ENCODE measurements at places on chromosomes 2 and 18.

DNA sequence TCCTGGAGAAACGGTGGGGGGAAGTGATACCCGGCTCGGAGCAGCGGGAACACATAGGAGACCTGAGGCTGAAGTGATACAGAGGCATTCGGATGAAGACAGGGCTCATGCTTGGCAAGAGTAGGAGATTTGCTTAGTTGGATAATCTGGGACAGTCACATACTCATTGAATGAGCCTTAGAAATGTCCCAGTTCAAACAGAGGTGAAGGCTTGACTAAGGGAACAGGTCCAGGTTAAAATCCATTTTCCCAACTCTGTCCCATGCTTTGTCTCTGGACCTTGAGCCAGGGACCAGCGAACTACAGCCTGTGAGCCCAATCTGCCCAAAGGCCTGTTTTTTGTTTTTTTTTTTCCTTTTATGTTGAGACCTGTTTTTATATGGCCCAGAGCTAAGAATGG lies 1.3 kb downstream of the UGT1A6 start:
- DNase-seq: no peak

DNA sequence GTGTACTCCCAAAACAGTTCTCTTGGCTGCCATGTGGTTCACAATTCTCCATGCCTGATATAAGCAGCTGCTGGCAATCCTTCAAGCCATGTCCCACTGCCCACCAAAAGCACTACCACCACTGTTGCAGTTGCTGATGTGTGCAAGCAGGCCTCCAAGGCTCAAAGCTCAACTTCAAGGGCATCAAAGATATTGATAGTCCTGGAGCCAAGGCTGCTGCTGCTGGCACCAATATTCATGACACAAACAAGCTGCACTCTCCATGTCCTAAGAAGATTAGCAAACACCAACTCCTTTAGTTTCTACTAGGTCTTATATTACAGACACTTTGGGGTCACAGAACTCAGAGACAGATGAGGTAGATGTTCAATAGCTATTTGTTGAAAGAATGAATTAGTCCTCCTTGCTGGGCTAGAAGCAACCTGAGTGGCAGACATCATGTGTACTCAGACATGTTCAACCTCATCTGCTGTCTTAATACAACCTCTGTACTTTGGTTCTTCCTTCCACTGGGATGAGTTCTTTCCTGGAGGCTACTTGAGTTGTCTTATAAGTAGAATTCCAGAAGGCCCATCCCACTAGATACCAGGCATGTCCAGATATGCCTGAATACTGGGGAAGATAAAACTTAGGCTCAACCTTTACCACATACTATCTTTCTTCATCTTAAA lies 104.5 kb upstream of the UGP2 start:
- DNase-seq: no peak

- DNase-seq: peak; percentile 74
These were observed 82.4 kb downstream of the AGPS start for GRCh38 chr2:177474998-177475397.

DNA sequence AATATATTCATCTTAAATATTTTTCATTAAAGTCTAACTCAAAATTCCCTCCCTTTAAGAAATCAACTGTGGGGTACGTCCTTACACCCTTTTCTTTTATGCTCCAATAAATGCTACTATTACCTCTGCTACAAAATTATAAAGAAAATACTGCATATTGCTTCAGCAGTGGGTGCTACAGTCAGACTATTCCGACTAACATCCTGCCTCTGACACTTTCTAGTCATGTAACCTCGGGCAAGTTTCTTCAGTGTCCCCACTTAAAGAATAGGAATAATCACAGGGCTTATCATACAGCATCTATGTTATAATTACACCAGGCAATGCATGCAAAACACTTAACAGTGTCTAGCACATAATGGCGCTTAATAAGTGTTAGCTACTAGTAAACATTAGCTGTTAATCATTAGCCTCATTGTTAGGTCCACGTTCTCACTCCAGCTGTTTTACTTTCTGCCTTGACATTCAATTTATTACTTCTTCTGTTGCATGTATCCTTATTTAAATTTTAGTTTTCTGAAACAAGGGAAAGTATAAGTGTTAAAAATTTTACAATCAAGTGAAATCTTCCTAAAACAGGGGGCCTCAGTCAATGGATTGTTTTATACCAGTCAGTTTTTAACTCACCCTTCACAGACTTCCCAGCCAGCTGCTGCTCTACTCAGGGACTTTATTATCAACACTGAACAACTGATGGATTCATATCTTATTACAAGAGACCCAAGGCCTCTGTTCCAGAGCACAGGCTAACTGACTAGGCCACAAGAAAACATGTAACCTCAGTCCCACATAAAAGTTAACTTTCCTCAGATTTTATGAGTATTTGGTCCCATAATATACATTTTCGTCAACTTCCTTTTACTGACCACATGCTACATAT lies 54.0 kb downstream of the CLASP1 start:
- no peak for DNase-seq

DNA sequence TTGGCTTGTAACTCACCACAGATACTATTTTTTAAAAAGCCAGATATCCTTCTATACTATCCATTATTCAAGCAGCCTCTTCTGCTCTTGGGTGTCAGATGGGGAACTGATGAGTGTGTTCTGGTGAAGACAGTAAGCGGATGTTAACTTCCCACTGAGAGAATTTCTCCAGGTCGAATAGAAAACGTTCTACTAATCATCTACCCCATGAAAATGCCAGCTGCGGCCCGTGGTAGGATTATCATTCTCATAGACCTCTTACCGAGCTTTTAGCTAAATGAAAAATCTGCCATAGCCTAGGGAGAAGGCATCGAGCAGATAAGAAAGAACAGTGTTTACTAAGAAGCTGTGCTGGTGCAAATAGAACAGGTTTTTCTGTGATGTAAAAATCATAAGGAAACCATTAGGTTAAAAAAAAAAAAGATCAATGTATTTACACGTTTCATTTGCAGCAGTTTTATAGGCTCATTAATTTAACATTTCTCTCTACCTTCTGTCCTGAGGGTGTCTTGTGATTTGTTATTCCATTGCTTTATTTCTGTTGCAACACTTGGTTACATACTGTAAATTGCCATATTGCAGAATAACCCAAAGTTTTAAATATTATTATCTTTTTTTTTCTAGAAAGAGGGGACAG lies 1521.5 kb upstream of the ZEB2 start:
- DNase-seq: no peak

GRCh38 chr2:165804719-165805118 lies 10.7 kb upstream of the GALNT3 start:
- no peak for DNase-seq

GRCh38 chr2:85709401-85709811 lies 15.2 kb downstream of the GNLY start:
- DNase-seq: no peak

DNA sequence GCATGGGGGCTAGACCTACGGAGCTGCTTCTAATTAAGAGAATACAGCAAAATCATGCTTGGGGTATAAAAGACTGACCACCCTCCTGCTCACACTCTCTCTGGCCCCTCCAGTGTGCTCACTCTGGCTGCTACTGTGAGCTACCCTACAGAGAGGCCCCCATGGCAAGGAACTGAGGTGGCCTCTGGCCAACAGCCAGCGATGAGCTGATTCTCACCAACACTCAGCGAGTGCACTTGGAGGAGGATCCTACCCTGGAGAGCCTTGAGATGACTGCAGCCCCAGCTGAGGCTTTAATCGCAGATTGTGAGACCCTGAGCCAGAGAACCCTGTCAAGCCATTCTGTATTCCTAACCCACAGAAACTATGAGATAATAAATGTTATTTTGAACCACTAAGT lies 88.2 kb downstream of the GFPT1 start:
- no peak for DNase-seq

- DNase-seq: peak; percentile 82
These were observed 107.1 kb upstream of the STK17B start for GRCh38 chr2:196278491-196278911.

DNA sequence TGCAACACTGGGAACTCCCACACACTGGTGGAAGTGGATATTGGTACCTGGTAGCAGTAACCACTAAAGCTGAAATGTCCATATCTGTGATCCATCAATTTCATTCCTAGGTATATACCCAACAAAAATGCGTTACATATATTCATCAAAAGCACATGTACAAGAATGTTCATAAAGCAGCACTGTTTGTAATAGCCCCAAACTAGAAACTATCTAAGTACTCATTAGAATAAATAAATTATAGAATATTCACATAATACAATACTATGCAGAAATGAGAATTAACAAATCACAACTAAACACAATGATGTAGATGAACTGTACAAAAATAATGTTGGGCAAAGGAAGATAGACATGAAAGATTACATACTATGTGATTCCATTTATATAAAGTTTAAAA lies 11.1 kb upstream of the TLK1 start:
- DNase-seq: no peak

- no peak for DNase-seq
These were observed 28.5 kb upstream of the ACTR2 start for GRCh38 chr2:65199166-65199565.

GRCh38 chr2:120709608-120710041 lies 26.0 kb upstream of the GLI2 start:
- DNase-seq: no peak

DNA sequence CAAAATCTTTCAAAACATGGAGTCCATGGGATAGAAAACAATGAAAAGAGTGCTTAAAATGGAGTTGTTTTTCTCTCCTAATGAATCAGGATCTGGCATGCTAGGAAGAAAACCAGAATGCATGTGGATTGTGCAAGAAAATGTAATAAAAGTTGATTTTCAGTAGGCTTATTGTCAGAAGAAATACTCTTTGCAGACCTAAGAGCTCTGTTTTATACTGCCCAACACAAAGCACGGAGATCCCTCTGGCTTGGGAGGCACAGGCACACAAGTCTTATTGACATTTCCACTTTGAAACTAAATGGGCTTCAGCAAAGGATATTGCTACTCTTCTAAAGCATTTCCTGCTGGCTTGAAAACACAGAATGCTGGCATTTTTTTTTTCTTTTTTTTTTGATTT lies 15.5 kb upstream of the DAPL1 start:
- no peak for DNase-seq

- DNase-seq: no peak
These were observed 31.3 kb downstream of the DGKD start for GRCh38 chr2:233385489-233386044.

DNA sequence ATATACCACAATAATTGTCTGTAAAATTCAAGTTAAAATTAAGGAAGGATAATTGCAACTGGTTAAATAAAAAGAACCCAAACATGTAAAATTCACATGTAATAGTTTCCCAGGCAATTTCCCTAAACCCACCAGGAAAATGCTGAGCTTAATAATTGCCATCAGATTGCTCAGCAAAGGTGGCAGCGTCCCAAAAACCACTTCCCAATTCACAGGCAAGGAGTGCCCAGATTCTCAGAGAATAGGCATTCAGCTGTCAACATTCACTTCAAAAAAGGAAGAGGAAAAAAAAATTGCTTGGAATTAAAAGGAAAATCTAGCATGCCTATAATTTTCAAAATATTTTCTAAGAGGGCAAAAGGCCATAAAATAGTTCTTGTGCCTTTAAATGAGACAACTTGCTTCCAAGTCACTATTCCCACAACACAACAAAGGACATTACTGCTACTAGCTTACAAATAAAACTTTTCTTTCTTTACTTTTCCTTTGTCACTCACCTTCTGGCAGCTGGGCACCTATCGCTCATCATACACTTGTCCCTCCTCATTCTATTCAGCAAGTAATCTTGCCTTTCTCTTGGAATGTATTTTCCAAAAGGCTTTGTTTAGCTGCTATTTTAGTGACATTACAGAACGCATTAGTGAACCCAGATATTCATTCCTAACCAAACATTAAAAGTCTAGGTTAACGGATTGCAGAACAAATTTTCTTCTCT lies 15.2 kb downstream of the SRBD1 start:
- no peak for DNase-seq

GRCh38 chr2:30737326-30737610 lies 70.0 kb downstream of the CAPN13 start:
- DNase-seq: no peak

- no peak for DNase-seq
These were observed 140.0 kb upstream of the SERTAD2 start for GRCh38 chr2:64793701-64794100.

GRCh38 chr18:34808389-34808788 lies 98.3 kb downstream of the DTNA start:
- no peak for DNase-seq

GRCh38 chr18:34942276-34942675 lies 98.9 kb upstream of the MAPRE2 start:
- DNase-seq: no peak

DNA sequence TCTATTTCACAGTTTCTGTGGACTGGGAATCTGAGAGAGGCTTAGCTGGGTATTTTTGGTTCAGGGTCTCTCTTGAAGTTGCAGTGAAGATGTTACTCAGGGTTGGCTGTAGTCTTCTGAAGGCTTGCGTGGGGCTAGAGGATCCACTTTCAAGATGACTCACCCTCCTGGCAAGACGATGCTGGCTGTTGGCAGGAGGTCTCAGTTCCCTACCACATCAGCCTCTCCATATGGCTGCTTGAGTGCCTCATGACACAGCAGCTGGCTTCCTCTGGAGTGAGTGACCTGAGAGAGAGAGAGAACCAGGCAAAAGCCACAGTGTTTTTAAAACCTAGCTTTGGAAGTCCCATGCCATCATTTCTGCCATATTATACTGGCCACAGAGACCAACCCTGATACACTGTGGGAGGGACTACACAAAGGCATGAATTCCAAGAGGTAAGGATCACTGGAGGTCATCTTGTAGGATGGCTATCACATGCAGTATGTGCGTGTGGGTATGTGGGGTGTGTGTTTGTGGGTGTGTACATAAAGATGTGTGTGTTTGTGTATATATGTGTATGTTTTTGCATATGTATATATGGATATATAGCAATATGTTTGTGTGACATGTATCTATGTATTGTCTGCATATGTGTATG lies 25.1 kb downstream of the DNPEP start:
- no peak for DNase-seq

DNA sequence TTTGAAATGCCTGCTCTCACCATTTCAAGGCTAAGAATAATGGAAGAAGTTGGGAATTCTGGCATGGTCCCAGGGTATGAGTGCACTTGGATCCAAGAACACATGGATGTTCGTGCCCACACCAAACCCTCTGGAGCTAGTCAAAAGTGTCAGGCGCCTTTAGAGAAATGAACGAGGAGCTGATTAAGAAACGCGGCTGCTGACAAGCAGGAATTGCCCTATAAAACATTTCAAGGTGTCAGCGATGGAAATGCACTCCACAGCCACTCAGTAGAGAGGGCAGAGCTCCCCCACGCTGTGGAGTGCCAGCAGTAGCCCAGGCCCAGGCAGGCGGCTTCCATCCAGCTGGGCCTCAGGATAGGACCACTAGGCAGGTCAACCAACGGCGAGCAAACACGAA lies 213.7 kb downstream of the TTC32 start:
- DNase-seq: no peak

DNA sequence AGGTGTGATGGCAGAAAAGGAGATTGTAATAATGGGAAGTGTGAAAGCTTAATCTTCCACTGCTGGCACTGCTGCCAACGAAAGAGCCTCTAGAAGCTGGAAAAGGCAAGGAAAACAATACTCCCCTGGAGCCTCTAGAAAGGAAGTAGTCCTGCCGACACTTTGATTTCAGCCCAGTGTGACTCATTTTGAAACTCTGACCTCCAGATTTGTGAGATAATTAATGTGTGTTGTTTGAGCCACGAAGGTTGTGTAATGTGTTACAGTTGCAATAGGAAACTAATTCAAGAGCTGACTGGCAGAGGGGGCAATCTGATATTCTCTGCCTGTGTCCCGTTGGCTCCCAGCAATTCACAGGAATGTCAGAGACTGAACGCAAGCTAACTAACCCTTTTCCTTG lies 219.2 kb upstream of the UBE2E3 start:
- DNase-seq: no peak

Data from pulmonary artery endothelial cell (primary cell).